ENCODE measurements at places on chromosomes 12 and 14. TPM values are rescaled to one million over a fixed set of nuclear protein-coding genes. Genes with fewer than 3 reads are reported as not detected.

Gene AQP2
- not detected for total RNA-seq

Gene BDKRB2
- 1.0 TPM for total RNA-seq

Gene RPL10L
- not detected for total RNA-seq

Gene RND1
- total RNA-seq = 3.1 TPM

Gene RPL36AL
- 432 TPM for total RNA-seq

Gene SMIM41
- not detected for total RNA-seq

Gene SSPN
- 0.37 TPM for total RNA-seq

Gene RDH16
- total RNA-seq = 0.39 TPM

Gene KLRC1
- not detected for total RNA-seq

Gene B4GALNT1
- total RNA-seq = 42.2 TPM

Gene SLC35F4
- total RNA-seq = not detected

Gene OR11H6
- total RNA-seq = not detected

Gene CCDC177
- 0.03 TPM for total RNA-seq

Gene GPR68
- total RNA-seq = 0.30 TPM

Gene FAM177A1
- 112 TPM for total RNA-seq

Gene ZFHX2
- 0.95 TPM for total RNA-seq

Gene PNN
- total RNA-seq = 38.0 TPM

Gene TPH2
- total RNA-seq = not detected

Gene TEX52
- not detected for total RNA-seq

Gene EPS8
- total RNA-seq = 51.8 TPM

Measured in A549 treated with AZD2906 at 1 μM for 4 hours (cell line).